HS-5 (cell line): ENCODE measurements at places on chromosomes 3 and 15.
A peak's percentile ranks its signal among the peaks of the same experiment; 100 is the strongest.

DNA sequence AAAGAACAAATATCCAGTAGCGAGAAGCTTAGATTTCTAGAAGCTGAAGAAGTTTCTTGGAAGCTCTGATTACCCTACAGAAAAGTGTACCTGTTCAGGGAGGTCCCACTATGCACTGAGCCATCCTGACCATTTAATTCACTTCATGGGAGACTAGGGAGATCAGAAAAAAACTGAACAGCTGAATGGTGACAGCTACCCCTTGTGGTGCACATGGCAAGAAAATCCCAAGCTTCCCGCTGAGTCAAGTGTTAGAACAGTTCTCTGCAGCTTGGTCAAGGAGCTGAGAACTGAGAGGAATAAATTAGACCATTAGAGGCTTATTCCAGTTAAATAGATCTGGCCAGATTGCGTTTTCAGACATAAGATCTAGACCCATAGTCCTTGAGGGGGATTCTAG, 197.2 kb upstream of the VEPH1 start:
- DNase-seq, result no peak

- DNase-seq, result no peak
Observed at GRCh38 chr3:150975086-150975991, 2.8 kb upstream of the CLRN1 start.

DNA sequence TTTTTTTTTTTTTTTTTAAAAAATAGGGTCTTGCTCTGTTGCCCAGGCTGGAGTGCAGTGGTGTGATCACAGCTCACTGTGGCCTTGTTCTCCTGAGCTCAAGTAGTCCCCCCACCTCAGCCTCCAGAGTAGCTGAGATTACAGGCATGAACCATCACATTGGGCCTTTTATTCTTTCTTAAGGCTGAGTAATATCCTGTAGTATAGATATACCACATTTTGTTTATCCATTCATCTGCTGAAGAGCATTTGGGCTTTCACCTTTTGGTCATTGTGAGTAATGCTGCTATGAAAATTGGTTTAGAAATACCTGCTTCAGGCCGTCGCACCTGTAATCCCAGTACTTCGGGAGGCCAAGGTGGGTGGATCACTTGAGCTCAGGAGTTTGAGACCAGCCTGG, 42.6 kb downstream of the PAQR5 start:
- DNase-seq, result no peak

DNA sequence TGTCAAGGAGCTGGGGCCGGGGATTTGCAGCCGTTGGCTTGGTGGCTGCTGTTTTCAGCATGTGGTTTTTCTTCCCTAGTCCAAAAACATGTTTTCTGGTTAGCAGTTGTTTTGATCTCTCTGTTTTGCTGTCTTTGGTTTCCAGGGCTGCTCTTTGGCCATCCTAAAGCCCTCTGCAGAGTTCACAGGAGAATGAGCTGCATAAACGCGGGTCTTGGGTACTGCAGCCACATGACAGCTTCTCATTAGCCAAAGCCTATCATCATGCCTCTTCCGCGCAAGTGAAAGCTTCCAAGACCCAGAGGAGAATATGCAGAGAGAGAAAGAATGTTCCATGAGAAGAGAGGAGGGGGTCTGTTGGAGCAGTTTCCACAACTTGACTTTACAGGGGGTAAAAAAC, 138.5 kb downstream of the NTRK3 start:
- DNase-seq, result no peak

DNA sequence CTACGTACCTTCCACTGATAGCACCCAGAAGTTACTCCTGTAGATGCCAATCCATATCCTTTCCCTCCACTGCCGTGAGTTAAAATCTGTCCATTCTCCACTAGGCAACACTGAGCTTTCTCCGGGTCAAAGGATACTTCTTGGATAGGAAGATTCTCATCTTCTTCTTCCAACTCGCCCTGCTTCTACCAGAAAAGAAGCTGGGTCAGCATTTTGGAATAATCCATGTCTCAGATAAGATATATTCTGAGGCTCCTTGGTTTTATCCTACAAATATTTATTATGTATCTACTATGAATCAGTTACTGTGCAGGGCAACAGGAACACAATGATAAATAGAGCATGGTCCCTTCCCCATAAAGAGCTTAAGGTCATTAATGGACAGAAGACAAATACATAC, 89.2 kb downstream of the FBXL22 start:
- no peak for DNase-seq

- DNase-seq, result no peak
Observed at GRCh38 chr15:62858343-62858742, 184.2 kb upstream of the TPM1 start.

DNA sequence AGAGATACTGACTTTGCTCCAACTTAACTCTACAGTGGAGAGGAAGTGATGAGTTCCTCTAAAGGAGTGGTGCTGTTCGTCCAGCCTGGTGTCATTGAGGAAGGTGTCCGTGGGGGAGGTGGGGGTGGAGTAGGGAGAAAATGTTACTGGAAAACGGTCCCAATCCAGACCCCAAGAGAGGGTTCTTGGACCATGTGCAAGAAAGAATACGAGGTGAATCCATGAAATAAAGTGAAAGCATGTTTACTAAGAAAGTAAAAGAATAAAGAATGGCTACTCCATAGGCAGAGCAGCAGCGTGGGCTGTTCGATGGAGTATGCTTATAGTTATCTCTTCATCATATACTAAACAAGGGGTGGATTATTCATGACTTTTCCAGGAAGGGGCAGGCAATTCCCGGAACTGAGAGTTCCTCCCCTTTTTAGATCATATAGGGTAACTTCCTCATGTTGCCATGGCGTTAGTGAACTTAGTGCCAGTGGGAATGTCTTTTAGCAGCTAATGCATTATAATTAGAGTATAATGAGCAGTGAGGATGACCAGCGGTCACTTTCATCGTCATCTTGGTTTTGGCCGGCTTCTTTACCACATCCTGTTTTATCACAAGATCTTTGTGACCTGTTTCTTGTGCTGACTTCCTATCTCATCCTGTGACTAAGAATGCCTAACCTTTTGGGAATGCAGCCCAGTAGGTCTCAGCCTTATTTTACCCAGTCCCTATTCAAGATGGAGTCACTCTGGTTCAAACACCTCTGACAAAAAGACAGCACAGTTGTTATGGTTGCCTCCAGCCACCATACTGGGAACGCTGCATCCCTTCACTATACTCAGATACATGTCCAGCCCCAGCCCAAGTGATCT, 38.6 kb downstream of the CLEC3B start:
- peak; percentile 91 for DNase-seq

DNA sequence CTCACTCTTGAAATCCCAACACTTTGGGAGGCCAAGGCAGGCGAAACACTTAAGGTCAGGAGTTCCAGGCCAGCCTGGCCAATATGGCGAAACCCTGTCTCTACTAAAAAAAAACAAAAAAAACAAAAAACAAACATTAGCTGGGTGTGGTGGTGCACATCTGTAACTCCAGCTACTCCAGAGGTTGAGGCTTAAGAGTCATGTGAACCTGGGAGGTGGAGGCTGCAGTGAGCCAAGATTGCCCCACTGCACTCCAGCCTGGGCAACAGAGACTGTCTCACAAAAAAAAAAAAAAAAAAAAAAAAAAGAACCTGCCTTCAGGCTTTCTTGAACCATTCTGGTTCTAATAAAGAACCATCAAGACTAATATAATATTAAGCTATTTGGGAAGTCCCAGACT, 16.5 kb downstream of the ARPP19 start:
- no peak for DNase-seq

GRCh38 chr3:76961284-76961683, 78.6 kb upstream of the ROBO2 start:
- no peak for DNase-seq

DNA sequence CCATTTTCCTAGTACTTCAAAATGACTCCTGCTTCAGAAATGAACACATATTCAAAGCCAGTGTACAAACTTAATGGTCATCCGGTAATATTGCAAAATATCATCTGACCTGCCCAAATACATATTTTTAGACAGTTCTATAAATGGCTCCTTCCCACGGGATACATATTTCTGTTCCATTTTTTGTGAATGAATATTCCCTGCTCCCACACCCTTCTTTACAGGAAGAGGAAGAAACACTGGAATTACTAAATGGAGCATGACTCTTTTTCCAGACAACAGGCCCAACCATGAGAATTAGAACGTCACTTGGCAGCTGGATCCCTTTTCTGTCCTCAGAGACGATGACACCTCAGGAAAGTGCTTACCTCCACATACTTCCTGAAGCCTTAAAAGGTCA, 38.0 kb upstream of the CBLB start:
- peak; percentile 92 for DNase-seq
